ENCODE measurements at places on chromosomes 1 and 21. TPM values are rescaled to one million over a fixed set of nuclear protein-coding genes. Genes with fewer than 3 reads are reported as not detected.
A peak's percentile ranks its signal among the peaks of the same experiment; 100 is the strongest.

- DNase-seq: peak; percentile 97
- peak overlapping the region; percentile 99 for H3K27ac ChIP-seq
- no peaks in the 10 kb centered on the region for H3K27me3 ChIP-seq
- no peaks in the 10 kb centered on the region for H3K36me3 ChIP-seq
Measured at GRCh38 chr1:203289281-203289981, 15.9 kb upstream of the BTG2 start.

DNA sequence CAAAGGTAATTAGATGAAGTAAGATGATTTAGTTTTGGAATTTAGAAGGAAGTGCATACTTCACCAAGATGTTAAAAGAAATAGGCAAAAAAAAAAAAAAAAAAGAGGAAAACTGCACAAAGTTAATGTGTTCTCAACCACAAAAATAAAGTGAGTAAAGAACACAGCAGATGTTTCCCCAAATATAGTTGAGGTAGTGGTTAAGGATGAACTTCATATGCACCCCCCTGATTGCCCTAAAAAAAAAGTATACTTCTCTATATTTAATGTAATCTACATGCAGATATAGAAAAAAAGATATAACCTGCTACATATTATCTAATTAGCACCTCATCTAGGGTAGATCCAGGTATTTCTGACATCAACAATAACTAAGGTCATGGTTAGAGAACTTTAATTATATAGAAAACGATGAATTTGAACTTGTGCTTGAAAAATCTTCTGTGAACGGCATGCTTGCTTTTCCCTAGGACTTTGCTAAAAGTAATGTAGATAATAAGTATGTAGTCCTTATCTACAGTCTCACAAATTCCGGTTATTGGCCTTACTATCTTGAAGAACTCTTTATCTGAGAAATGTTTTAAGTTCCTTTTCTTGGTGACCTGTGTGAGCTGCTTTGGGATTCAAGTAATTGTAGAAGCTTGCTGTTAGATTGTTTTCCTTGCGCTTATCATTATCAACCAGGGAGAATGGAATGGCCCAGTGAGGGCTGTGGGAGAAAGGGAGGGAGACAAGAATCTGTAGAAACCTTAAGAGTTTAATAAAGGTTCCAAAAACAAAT is 70.1 kb upstream of the LRRC7 start:
- H3K36me3 ChIP-seq: no peaks in the 10 kb centered on the region
- no peak overlapping the region for H3K27ac ChIP-seq
- H3K4me3 ChIP-seq: no peak overlapping the region
- no peaks in the 10 kb centered on the region for H3K27me3 ChIP-seq

- no peak for DNase-seq
- H3K27ac ChIP-seq: no peak overlapping the region
- no peaks in the 10 kb centered on the region for H3K36me3 ChIP-seq
- no peaks in the 10 kb centered on the region for H3K27me3 ChIP-seq
- H3K4me3 ChIP-seq: no peak overlapping the region
Measured at GRCh38 chr21:14585122-14585521, 39.0 kb upstream of the SAMSN1 start.

- no peak overlapping the region for H3K4me3 ChIP-seq
- no peaks in the 10 kb centered on the region for H3K27me3 ChIP-seq
- H3K27ac ChIP-seq: peak overlapping the region; percentile 62
- H3K4me1 ChIP-seq: peaks cover 28% of the 10 kb centered on the region
- peak; percentile 88 for DNase-seq
- no peaks in the 10 kb centered on the region for H3K36me3 ChIP-seq
Measured at GRCh38 chr21:37829447-37829846, 86.8 kb downstream of the KCNJ6 start.

DNA sequence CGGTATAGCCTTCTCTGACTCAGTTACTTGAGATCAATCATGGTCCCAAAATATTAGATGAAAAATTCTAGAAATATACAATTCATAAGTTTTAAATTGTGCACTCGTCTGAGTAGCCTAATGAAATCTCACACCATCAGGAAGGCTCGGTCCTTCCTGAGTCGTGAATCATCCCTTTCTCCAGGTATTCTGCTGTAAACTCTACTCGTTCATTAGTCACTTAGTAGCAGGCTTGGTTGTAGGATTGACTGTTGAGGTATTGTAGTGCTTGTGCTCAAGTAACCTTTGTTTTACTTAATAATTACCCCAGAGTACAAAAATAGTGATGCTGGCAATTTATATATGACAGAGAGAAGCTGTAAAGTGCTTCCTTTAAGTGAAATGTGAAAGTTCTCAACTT is 238.7 kb downstream of the OLFM3 start:
- H3K27ac ChIP-seq: no peak overlapping the region
- no peaks in the 10 kb centered on the region for H3K4me1 ChIP-seq
- no peaks in the 10 kb centered on the region for H3K36me3 ChIP-seq
- no peaks in the 10 kb centered on the region for H3K27me3 ChIP-seq
- H3K4me3 ChIP-seq: no peak overlapping the region

- H3K27me3 ChIP-seq: no peaks in the 10 kb centered on the region
- H3K27ac ChIP-seq: no peak overlapping the region
- H3K4me3 ChIP-seq: no peak overlapping the region
- no peaks in the 10 kb centered on the region for H3K4me1 ChIP-seq
Measured at GRCh38 chr1:221530791-221531190, 211.1 kb downstream of the DUSP10 start.

GRCh38 chr1:1373815-1374588 is 1.0 kb downstream of the AURKAIP1 start:
- H3K27me3 ChIP-seq: no peaks in the 10 kb centered on the region
- peaks cover 49% of the 10 kb centered on the region for H3K4me1 ChIP-seq
- H3K4me3 ChIP-seq: peak overlapping the region; percentile 83
- no peak for DNase-seq
- H3K36me3 ChIP-seq: no peaks in the 10 kb centered on the region

- DNase-seq: peak; percentile 27
- H3K36me3 ChIP-seq: no peaks in the 10 kb centered on the region
- peaks cover 6% of the 10 kb centered on the region for H3K4me1 ChIP-seq
- no peaks in the 10 kb centered on the region for H3K27me3 ChIP-seq
Measured at GRCh38 chr21:20377250-20377649, 621.0 kb upstream of the NCAM2 start.

DNA sequence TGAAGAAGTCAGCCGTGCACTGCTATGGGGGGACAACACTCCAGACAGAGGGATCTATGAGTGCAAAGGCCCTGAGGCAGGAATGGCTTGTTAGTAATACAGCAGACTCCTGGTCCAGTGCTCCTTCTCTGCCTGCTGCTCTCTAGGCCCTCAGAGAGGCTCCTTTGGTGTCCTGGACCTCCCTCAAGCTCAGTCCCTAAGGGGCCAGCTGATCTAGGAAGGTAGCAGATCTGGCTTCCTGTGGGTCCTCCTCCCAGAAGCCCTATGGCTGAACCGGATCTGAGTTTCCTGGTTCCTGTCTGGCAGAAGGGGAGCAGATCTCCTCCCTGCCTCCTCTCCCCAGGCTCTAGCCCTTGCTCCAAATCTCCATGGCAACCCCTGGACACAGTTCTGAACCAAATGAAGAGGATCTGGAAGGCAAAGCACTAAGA is at the start of gene LDLRAD2:
Gene LDLRAD2 (plus strand): TSS at position 391 of the 431 bp plus-strand sequence. CDS start 187 bp downstream, outside the sequence.
- DNase-seq: no peak
- no peaks in the 10 kb centered on the region for H3K27me3 ChIP-seq
- no peak within 1 kb of the TSS for H3K27ac ChIP-seq

GRCh38 chr1:235866205-235866912 is at the start of gene LYST:
LYST (minus strand) TSS chr1:235866906; CDS start chr1:235830417, 36,489 bp downstream.
- H3K27me3 ChIP-seq: no peaks in the 10 kb centered on the region
- peaks cover 6% of the 10 kb centered on the region for H3K36me3 ChIP-seq
- peak within 1 kb of the TSS; percentile 97 for H3K27ac ChIP-seq
- DNase-seq: peak; percentile 53
- H3K4me3 ChIP-seq: peak within 1 kb of the TSS; percentile 99

DNA sequence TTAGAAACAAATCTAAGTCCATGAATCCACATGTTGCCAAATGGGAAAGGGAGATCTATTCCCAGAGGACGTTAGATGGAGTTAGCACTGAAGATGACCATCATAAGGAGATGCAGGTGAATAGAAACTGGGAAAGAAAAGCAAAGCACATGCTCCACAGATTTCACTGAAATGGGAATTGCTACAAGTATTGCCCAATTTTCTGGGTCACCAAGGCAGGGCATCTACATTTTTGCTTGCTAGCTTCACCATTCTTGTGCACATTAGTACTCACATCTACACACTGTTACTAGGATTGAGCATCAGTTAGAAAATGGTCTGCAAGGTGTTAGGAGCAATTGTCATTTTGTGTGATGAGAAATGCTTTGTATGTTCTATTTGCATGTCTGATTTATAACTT is 99.1 kb downstream of the JAK1 start:
- H3K4me1 ChIP-seq: peaks cover 25% of the 10 kb centered on the region
- no peak for DNase-seq
- no peak overlapping the region for H3K4me3 ChIP-seq
- H3K36me3 ChIP-seq: peaks cover 55% of the 10 kb centered on the region
- H3K27ac ChIP-seq: no peak overlapping the region
- no peaks in the 10 kb centered on the region for H3K27me3 ChIP-seq

GRCh38 chr1:223243441-223244050 is 100.5 kb upstream of the TLR5 start:
- H3K4me3 ChIP-seq: no peak overlapping the region
- no peaks in the 10 kb centered on the region for H3K36me3 ChIP-seq
- no peak overlapping the region for H3K27ac ChIP-seq
- no peaks in the 10 kb centered on the region for H3K27me3 ChIP-seq
- no peaks in the 10 kb centered on the region for H3K4me1 ChIP-seq

- no peaks in the 10 kb centered on the region for H3K4me1 ChIP-seq
- H3K4me3 ChIP-seq: no peak overlapping the region
- no peaks in the 10 kb centered on the region for H3K27me3 ChIP-seq
- DNase-seq: no peak
Measured at GRCh38 chr1:162660574-162660973, 28.3 kb downstream of the DDR2 start.

- peaks cover 7% of the 10 kb centered on the region for H3K27me3 ChIP-seq
- H3K4me3 ChIP-seq: no peak overlapping the region
- no peaks in the 10 kb centered on the region for H3K36me3 ChIP-seq
- H3K27ac ChIP-seq: no peak overlapping the region
- H3K4me1 ChIP-seq: no peaks in the 10 kb centered on the region
Measured at GRCh38 chr1:152086760-152087159, 2.1 kb downstream of the TCHHL1 start.

- DNase-seq: no peak
- no peaks in the 10 kb centered on the region for H3K27me3 ChIP-seq
- no peaks in the 10 kb centered on the region for H3K36me3 ChIP-seq
- H3K27ac ChIP-seq: no peak overlapping the region
- H3K4me3 ChIP-seq: no peak overlapping the region
Measured at GRCh38 chr1:93029317-93029716, 49.8 kb upstream of the MTF2 start.

- H3K4me1 ChIP-seq: no peaks in the 10 kb centered on the region
- no peak overlapping the region for H3K4me3 ChIP-seq
- no peaks in the 10 kb centered on the region for H3K36me3 ChIP-seq
- H3K27me3 ChIP-seq: no peaks in the 10 kb centered on the region
Measured at GRCh38 chr1:3009021-3009420, 12.2 kb upstream of the ACTRT2 start.

- peak; percentile 57 for DNase-seq
- no peaks in the 10 kb centered on the region for H3K36me3 ChIP-seq
- H3K27me3 ChIP-seq: no peaks in the 10 kb centered on the region
- peaks cover 9% of the 10 kb centered on the region for H3K4me1 ChIP-seq
- no peak overlapping the region for H3K27ac ChIP-seq
Measured at GRCh38 chr1:205528887-205529825, 24.7 kb downstream of the CDK18 start.

DNA sequence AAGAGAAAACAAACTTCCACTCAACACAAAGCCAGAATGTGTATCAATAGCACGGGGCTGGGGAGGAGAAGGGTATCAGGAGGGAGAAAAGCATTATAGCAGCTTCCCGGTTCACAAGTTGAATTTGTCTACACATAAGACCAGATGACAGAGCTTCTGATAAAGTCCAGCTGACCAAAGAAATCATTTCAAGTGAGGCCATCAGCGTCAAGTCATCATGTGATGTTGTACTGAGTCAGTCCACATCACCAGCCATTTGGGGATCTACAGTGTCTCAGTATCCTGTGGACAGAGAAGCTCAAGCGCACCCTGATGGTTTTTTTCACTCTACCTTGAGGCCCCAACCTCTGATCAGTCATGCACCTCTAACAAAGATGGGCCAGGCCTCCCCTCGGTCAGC is 33.0 kb downstream of the SETD4 start:
- no peak for DNase-seq
- no peak overlapping the region for H3K4me3 ChIP-seq
- no peaks in the 10 kb centered on the region for H3K4me1 ChIP-seq
- H3K27me3 ChIP-seq: no peaks in the 10 kb centered on the region
- H3K27ac ChIP-seq: no peak overlapping the region

GRCh38 chr21:27379354-27379753 is 412.5 kb upstream of the ADAMTS5 start:
- DNase-seq: no peak
- no peaks in the 10 kb centered on the region for H3K4me1 ChIP-seq
- H3K36me3 ChIP-seq: no peaks in the 10 kb centered on the region
- no peak overlapping the region for H3K4me3 ChIP-seq
- no peaks in the 10 kb centered on the region for H3K27me3 ChIP-seq
- no peak overlapping the region for H3K27ac ChIP-seq

DNA sequence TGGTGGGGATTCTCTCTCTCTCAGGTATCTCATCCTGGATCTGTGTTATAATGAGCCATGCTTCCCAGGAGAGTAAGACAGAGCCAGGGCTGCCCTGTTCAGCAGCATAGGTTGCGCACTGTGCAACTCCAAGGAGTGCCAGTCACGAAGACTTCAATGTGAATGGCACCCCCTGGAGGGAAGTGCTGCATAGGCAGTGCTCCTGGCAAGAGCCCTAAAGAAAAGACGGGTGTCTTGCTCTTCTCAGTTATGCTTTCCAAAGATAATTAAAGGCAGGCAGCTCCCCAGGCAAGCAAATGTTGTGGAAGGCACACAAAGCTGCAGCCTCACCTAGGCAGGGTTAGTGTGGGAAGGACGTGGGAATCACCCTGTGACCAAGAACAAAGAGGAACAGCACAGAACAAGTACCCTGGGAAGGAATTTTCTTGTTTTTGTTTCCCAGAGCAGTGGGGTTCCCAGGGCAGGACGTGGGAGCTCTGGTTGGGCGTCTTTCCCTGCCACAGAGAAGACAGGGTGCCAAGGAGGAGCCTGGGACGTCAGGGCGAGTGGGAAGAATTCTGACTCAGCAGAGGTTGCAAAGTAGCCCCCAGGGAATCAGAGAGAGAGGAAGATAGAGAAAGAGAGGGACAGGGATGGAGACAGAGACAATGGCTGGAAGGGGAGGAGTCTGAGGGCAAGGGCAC is 120.9 kb downstream of the KCNN3 start:
- DNase-seq: no peak
- H3K36me3 ChIP-seq: no peaks in the 10 kb centered on the region
- H3K27me3 ChIP-seq: no peaks in the 10 kb centered on the region
- H3K4me3 ChIP-seq: no peak overlapping the region
- peaks cover 54% of the 10 kb centered on the region for H3K4me1 ChIP-seq

GRCh38 chr1:13701271-13701640 is 1.3 kb downstream of the PRDM2 start:
- no peaks in the 10 kb centered on the region for H3K36me3 ChIP-seq
- peak overlapping the region; percentile 61 for H3K4me3 ChIP-seq
- H3K27ac ChIP-seq: no peak overlapping the region
- H3K27me3 ChIP-seq: no peaks in the 10 kb centered on the region

The ITLN2 gene
- not detected for polyA plus RNA-seq

The LCE1D gene
- polyA plus RNA-seq: not detected

The SPOCD1 gene
- not detected for polyA plus RNA-seq

The GPA33 gene
- polyA plus RNA-seq: 1.8 TPM

The NID1 gene
- 19.7 TPM for polyA plus RNA-seq

The RAB13 gene
- 1.8 TPM for polyA plus RNA-seq

The SH2D2A gene
- polyA plus RNA-seq: not detected

Measured in CD14-positive monocyte (primary cell).